H7 (cell line): ENCODE measurements at places on chromosomes 2 and 18.

DNA sequence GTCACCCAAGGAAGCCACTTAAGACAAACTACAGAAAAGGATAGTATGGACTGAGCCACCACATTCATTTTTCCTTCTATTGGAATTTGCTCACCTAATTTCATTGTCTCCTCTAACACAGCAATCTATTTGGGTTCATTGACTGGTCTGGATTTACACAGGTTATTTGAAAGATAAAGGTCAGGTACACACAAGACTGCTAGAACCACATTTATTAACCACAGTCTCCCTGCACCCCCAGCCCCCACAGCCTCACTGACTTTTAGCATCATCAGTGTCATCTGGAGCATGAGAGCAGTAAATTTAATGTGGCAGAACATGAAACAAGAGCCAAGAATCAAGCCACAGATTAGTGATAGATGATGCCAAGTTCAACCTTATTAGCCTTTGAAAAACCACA lies 226.9 kb upstream of the GYPC start:
- DNase-seq, result no peak

DNA sequence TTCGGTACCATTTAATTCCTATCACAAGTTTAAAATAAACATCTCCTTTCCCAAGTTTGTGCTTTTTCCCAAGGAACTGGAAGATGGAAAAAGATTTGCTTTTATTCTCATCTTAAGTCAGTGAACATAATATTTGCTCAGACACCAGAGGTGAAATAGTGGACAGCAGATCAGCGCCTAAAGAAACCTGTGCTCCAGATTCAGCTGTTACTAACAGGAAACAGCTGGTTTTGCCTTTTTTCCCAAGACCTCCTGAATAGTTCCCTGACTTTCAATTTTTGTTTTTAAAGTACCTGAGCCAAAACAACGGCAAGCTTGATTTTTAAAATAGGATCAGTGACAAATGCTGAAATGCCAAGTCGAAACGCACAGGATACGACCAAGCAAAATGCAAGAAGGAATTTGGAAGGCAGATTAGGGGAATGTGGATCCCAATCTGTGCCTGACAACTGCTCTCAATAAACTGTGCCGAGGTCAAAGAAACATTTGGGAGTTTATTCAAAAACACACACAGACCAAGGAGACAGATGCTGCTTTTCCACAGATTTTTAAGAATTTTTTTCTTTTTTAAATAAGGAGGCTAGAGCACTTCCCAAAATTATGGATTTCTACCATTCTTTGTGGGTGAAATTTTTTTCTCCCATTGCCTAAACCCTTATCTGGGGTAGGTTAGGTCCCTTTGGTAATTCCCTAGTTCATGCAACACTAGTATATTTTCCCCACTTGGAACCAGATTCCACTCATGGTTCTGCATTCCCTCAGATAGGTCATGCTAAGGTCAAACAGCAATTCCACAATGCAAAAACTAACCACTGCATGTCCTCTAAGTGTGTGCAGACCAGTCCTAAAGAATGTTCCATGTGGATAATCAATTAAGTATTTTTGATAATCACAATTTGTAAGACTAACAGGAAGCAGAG lies 121.5 kb upstream of the PDE1A start:
- no peak for DNase-seq

GRCh38 chr18:26017929-26018328 lies 72.5 kb downstream of the SS18 start:
- DNase-seq, result no peak

DNA sequence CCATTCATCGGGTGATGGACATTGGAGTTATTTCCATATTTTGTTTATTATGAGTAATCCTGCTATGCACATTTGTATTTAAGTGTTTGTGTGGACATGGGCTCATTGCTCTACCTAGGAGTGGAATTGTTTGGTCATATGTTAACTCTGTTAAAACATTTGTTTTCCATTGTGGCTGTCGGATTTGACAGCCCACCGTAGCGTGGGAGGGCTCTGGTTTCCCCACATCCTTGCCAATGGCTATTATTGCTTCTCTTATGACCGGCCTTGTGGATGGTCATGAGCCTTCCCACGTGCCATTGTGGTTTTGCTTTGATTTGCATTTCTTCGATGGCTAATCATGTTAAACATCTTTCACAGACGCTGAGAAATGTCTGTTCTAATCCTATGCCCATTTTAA lies 92.0 kb downstream of the ZNF236 start:
- DNase-seq, result no peak

GRCh38 chr18:49861659-49862058 lies 48.3 kb upstream of the ACAA2 start:
- DNase-seq, result peak; percentile 25

DNA sequence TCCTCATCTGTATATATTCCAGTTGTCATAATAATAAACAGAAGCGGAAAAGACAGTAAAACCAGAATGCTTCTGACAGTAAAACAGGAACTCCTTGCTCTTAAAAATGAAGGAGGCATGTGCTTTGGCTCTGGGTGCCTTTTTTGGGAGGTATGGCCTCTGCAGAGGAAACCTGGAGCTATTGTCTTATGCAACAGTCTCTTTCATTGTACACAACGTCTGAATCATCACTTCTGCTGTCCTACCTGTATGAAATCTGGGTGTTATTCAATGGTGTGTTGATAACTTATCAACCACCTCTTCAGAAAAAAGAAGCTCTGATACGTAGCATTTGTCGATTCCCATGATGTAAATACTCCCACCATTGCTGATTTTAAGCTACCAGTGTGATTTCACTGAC lies 64.8 kb downstream of the CDCA7 start:
- no peak for DNase-seq

- DNase-seq, result peak; percentile 53
These were observed 19.9 kb upstream of the CABYR start for GRCh38 chr18:24118750-24119577.

- DNase-seq, result peak; percentile 96
These were observed 62.2 kb downstream of the ADNP2 start for GRCh38 chr18:80171054-80171872.
